ENCODE measurements at places on chromosomes 1 and 21.

DNA sequence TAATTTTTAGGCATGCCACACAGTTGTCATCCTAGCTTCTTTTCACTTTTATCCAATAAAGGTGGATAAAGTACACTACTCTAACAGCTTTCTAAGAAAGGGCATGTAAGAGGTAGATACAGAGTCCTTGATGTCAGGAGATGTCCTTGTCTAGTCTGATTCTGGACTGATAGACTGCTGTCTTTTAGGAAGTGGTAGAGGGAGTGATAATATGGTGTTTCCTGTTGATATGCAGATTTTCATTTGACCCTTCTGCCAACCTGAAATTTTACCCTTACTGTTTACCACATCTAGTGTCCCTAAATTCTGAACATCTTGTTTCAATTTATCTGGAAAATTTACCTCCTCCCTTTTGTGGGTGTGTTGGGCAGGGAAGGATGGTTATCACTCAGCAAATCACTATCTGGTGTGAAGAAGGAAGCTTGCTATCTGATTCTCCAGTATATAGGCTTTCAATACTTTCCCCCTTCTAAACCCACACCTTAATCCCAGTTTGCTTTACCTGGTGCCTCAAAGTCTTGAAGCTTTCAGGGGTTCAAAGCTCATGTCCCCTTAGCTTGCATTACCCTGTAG, 354.9 kb upstream of the SNX7 start:
- no peak for DNase-seq

DNA sequence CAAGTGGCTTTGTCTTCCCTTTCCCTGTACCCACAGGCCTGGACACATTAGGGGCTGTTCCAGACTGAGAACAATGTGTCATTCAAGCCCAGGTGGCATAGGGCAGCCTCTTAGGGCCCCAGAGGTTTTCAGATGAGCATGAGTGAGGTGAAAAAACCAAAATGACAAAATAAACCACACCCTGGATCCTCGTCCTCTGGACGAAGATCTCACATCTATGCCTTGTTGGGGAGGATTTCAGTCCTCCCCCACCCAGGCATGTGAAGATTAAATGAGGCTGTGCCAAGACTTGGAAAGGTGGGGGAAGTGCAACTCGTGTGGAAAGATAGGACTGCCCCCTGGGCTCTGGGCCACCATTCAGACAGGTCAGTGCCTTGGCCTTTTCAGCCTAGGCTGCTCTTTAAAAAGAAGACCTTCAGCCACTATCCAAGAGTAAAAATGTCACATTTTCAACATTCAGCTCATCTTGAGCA, 32.8 kb upstream of the IL19 start:
- no peak for DNase-seq

GRCh38 chr1:156499194-156499841, 1.3 kb downstream of the MEF2D start:
- no peak for DNase-seq

GRCh38 chr1:114390361-114390760, 120.6 kb downstream of the TRIM33 start:
- no peak for DNase-seq

DNA sequence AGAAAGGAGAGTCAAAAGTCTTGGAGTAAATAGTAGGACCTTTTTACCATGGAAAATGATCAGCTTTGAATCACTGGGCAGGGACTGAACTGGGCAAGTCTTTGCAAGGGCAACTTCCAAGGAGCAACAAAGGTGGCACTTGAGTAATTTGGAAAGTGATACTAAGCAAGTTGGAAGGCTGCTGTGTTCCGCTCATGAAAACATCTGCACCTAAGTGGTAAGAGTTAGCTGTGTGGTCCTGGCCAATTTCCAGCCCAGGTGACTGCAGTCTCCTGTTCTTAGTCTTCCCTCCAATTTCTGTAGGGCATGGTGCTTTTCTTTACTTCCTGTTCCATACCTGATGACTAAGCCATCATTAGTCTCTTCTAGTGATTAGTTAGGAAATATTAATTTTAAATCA, 35.5 kb upstream of the PRDM2 start:
- no peak for DNase-seq

GRCh38 chr1:228407106-228408040, 738 bp upstream of the TRIM11 start:
- no peak for DNase-seq
